ENCODE measurements at places on chromosomes 4 and X. TPM values are rescaled to one million over a fixed set of nuclear protein-coding genes. Genes with fewer than 3 reads are reported as not detected.

TEC gene
- total RNA-seq = 0.33 TPM

MEPE gene
- total RNA-seq = not detected

HGFAC gene
- total RNA-seq = not detected

LAGE3 gene
- total RNA-seq = 23.7 TPM

CLNK gene
- not detected for total RNA-seq

TMEM187 gene
- total RNA-seq = 10.6 TPM

SUPT20HL2 gene
- not detected for total RNA-seq

DCAF12L2 gene
- under 0.01 TPM for total RNA-seq

TMSB15C gene
- total RNA-seq = 2.5 TPM

ZNF630 gene
- 0.33 TPM for total RNA-seq

HERC6 gene
- 8.5 TPM for total RNA-seq

ADH5 gene
- total RNA-seq = 91.6 TPM

GPRASP1 gene
- 0.38 TPM for total RNA-seq

PHF8 gene
- total RNA-seq = 11.7 TPM

FAM53A gene
- total RNA-seq = 8.4 TPM

FOXR2 gene
- total RNA-seq = not detected

TMSB15B gene
- 13.7 TPM for total RNA-seq

TGIF2LX gene
- not detected for total RNA-seq

PDCL2 gene
- total RNA-seq = not detected

LIN54 gene
- 10.3 TPM for total RNA-seq

SPACA5 gene
- not detected for total RNA-seq

ADD1 gene
- total RNA-seq = 151 TPM

ADH1C gene
- total RNA-seq = not detected

Data from mesangial cell (primary cell).